GM23248 (cell line): ENCODE measurements at places on chromosomes 1 and 21. TPM values are rescaled to one million over a fixed set of nuclear protein-coding genes. Genes with fewer than 3 reads are reported as not detected.
A peak's percentile ranks its signal among the peaks of the same experiment; 100 is the strongest.

GRCh38 chr1:17700945-17701810, 54.0 kb upstream of the ACTL8 start:
- no peaks in the 10 kb centered on the region for H3K27me3 ChIP-seq
- DNase-seq: no peak
- 0 out of 2 replicates have a peak, but pooled peaks cover 2% of the 10 kb centered on the region for H3K4me1 ChIP-seq
- no peak overlapping the region for H3K4me3 ChIP-seq

GRCh38 chr1:174815036-174815435, 184.7 kb upstream of the CACYBP start:
- no peak overlapping the region for H3K4me3 ChIP-seq
- peak; percentile 75 for DNase-seq
- no peaks in the 10 kb centered on the region for H3K27me3 ChIP-seq
- no peaks in the 10 kb centered on the region for H3K36me3 ChIP-seq
- H3K4me1 ChIP-seq: peaks cover 12% of the 10 kb centered on the region

DNA sequence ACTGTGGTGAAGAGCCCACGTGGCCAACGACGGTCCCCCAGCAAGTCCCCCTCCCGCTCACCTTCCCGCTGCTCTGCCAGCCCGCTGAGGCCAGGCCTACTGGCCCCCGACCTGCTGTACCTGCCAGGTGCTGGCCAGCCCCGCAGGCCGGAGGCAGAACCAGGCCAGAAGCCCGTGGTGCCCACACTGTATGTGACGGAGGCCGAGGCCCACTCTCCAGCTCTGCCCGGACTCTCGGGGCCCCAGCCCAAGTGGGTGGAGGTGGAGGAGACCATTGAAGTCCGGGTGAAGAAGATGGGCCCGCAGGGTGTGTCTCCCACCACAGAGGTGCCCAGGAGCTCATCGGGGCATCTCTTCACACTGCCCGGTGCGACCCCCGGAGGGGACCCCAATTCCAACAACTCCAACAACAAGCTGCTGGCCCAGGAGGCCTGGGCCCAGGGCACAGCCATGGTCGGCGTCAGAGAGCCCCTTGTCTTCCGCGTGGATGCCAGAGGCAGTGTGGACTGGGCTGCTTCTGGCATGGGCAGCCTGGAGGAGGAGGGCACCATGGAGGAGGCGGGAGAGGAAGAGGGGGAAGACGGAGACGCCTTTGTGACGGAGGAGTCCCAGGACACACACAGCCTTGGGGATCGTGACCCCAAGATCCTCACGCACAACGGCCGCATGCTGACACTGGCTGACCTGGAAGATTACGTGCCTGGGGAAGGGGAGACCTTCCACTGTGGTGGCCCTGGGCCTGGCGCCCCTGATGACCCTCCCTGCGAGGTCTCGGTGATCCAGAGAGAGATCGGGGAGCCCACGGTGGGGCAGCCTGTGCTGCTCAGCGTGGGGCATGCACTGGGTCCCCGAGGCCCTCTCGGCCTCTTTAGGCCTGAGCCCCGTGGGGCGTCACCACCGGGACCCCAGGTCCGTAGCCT, 46.8 kb downstream of the TRIM11 start:
- H3K4me3 ChIP-seq: no peak overlapping the region
- no peak for DNase-seq
- H3K27ac ChIP-seq: no peak overlapping the region
- H3K4me1 ChIP-seq: no peaks in the 10 kb centered on the region

- H3K4me3 ChIP-seq: peak overlapping the region; percentile 28
- no peaks in the 10 kb centered on the region for H3K27me3 ChIP-seq
- peaks cover 25% of the 10 kb centered on the region for H3K4me1 ChIP-seq
- H3K36me3 ChIP-seq: no peaks in the 10 kb centered on the region
These were observed 4.8 kb upstream of the DYNLT5 start for GRCh38 chr1:66747501-66747900.

- no peaks in the 10 kb centered on the region for H3K27me3 ChIP-seq
- H3K27ac ChIP-seq: peak overlapping the region; percentile 49
- no peak overlapping the region for H3K4me3 ChIP-seq
- H3K4me1 ChIP-seq: peaks cover 12% of the 10 kb centered on the region
- H3K36me3 ChIP-seq: no peaks in the 10 kb centered on the region
- DNase-seq: no peak
These were observed 8.3 kb upstream of the PPM1J start for GRCh38 chr1:112723511-112723839.

- DNase-seq: no peak
- no peak overlapping the region for H3K27ac ChIP-seq
- H3K4me1 ChIP-seq: no peaks in the 10 kb centered on the region; the same call in 1 of the 2 replicates
- no peaks in the 10 kb centered on the region for H3K36me3 ChIP-seq
These were observed 542.5 kb upstream of the PKN2 start for GRCh38 chr1:88141499-88142074.

GRCh38 chr1:229856009-229856650, 210.9 kb upstream of the GALNT2 start:
- no peaks in the 10 kb centered on the region for H3K4me1 ChIP-seq
- peak overlapping the region; percentile 27 for H3K4me3 ChIP-seq
- H3K27ac ChIP-seq: no peak overlapping the region
- H3K36me3 ChIP-seq: no peaks in the 10 kb centered on the region

DNA sequence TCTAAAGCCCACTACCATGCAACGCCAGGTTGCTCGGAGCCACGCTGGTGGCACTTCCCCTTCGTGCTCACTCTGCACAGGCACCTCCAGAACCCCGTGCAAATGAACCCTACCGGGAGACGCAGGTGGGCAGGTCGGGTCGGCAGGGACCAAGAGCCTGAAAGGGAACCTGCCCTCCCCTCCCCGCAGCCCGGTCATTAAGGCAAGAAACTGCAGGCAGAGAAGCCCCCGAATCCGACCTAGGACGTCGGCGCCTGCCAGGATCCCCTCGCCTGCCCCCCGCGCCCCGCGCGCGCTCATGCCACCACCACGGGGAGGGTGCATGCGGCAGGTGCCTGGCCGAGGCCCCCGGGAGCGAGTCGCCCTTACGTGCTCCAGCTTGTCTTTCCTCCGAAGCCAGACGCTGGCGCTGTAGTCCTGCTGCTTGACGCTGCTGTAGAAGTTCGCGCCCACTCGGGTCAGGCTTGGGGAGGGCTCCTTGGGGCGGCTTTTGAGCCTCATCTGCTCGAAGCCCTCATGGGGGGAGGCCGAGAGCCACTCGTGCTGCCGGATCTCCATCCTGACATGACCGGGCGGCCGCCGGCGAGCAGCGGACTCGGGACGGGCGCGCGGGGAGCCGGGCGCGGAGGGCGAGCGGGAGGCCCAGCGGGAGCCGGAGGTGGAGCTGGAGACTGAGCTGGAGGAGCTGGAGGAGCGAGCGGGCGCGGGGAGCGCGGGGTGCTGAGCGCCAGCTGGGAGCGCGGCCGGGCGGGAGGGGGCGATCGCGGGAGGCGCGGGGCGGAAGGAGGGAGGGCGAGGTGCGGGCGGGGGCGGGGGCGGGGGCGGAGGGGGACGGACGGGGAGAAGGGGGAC, 552 bp downstream of the PLD5 start:
- H3K36me3 ChIP-seq: no peaks in the 10 kb centered on the region
- H3K27ac ChIP-seq: no peak overlapping the region
- DNase-seq: peak; percentile 45
- H3K4me1 ChIP-seq: no peaks in the 10 kb centered on the region

The SNX7 gene
- total RNA-seq: 49.1 and 59.7 TPM in 2 replicates

The VAV3 gene
- under 0.01 and 0.63 TPM in 2 replicates for total RNA-seq

The CLEC20A gene
- total RNA-seq: not detected in 2 replicates

The SELL gene
- not detected in 2 replicates for total RNA-seq

The MORN1 gene
- 6.3 and 8.8 TPM in 2 replicates for total RNA-seq
